Stimulated activated CD4-positive, alpha-beta T cell treated with anti-CD3 and anti-CD28 coated beads, Interleukin-1b, Interleukin-23, amount 100 ng/mL, for 1 hour (primary cell): ENCODE measurements at places on chromosomes 6 and 20.

DNA sequence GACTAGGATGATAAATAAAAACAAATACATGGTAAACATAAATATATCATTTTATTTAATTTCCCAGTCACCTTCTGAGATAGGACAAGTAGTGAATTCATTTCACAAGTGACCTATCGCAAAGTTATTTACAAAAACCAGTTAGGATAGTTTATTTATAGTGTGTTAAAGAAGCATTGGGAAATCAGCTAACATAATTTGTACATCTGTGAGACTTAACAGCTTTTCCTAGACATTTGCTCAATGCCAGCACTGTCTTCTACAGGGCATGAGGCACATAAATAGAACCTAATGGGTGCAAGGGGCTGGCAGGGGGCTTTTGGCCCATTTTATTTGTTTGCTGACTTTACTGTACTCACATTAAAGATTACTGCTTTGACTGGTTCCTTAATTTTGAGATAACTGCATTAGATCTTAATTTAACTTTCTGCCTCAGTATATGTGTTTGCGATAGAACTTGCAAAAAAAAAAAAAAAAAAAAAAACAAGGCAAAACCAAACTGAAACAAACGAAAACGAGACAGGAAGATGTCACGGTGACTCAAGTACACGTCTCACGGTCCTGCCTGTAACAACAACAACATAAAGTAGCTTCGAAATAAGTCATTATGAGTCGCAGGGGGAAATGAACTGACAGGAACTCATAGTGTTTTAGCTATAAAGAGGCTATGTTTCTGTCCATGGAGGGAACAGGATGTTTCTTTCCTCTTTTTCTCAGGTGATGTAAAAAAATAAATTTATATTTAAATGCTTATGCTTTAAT is 133.7 kb upstream of the GMDS start:
- DNase-seq = no peak

DNA sequence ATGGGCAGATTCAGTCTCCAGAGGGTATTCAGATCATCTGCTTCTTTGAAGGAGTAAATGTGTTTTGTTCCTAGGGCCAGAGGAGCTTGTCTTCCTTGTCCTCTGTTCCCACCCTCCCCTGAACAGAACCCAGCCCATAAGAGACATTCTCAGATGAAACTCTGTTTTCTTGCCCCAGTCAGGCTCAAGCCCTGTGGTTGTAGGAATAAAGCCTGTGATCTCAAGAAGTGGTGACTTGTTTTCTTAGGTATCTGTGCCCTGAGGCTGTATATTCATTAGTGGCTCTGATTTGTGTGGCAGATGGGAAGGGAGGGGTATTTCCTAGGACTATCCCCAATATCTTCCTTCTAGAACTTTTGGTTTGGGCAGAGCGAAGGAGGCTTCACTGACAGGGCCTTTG is 27.9 kb downstream of the GSS start:
- DNase-seq = no peak

DNA sequence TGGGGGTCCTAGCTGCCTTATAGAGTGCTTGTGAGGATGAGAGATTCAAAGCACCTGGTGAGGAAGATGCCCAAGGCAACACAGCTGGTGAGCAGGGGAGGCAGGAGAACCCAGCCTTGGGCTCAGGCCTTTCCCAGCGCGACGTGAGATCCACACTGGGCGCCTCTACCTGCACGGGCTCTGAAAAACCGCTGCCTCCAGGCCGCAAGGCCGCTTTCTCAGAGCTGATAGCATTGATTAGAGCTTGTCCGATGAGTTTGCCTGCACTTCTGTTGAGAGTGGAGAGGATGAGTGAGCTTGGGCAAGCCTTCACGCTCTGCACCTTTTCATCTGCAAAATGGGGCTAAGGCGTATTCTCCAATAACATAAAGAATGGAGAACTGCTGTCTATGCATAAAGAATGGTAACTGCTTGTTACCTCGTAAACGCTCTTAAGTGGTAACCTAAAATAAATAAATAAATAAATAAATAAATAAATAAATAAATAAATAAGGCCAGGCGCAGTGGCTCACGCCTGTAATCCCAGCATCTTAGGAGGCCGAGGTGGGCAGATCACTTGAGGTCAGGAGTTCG is 916 bp downstream of the PABPC1L start:
- DNase-seq = no peak

GRCh38 chr6:33839399-33840047 is 35.7 kb upstream of the MLN start:
- DNase-seq = no peak

GRCh38 chr20:20808016-20808415 is 95.6 kb upstream of the RALGAPA2 start:
- DNase-seq = no peak

DNA sequence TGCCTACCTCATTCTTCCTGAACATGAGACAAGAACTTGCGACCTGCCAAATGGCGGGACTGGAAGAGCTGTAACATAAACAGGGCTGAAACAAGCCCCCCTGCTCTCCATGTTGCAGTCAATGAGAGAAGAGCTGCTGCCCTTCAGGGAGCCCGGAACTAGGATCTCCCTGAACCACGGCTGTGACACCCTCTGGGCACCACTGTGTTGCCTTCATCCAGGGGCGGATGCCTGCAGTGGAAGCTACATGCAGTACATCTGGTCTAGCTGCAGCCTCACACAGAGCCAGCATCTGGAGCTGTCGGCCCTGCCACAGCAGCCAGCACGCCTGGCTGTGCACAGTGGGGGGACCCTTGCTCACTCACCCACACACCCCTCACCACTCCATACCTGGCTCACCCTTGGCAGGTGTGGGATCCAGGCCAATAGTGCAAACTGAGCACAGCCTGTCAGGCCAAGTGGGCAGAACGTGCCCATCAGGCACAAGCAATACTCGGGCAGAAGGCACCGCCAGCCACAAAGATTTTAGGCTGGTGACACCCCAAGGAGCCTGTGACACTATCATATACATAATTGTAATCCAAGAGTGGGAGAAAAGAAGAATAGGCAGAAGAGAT is 451.3 kb downstream of the HTR1B start:
- no peak for DNase-seq

GRCh38 chr6:15550546-15551123 is 112.2 kb downstream of the DTNBP1 start:
- DNase-seq = no peak

GRCh38 chr20:46742669-46743045 is 33.2 kb downstream of the SLC2A10 start:
- DNase-seq = no peak

DNA sequence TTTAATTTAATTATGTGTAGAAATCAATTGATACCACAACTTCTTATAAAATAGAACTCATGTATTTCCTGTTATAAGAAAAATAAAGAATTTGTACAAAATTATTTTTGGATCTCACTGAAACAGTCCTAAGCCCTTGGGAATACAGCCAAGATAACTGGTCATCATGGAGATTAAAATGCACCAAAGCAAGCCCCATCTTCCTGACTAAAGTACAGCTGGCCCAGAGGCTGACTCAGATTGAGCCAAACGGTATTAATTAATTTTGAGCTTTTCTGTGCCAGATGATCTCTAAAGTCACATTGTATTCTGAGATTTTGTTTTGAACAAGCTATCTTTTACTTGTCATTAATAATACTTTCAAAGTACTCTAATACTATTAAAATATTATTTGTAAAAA is 978.5 kb downstream of the TBC1D32 start:
- no peak for DNase-seq

- no peak for DNase-seq
Measured at GRCh38 chr6:162385980-162386379, 341.6 kb downstream of the PRKN start.

GRCh38 chr6:118890997-118891790 is 2.8 kb upstream of the ASF1A start:
- no peak for DNase-seq

DNA sequence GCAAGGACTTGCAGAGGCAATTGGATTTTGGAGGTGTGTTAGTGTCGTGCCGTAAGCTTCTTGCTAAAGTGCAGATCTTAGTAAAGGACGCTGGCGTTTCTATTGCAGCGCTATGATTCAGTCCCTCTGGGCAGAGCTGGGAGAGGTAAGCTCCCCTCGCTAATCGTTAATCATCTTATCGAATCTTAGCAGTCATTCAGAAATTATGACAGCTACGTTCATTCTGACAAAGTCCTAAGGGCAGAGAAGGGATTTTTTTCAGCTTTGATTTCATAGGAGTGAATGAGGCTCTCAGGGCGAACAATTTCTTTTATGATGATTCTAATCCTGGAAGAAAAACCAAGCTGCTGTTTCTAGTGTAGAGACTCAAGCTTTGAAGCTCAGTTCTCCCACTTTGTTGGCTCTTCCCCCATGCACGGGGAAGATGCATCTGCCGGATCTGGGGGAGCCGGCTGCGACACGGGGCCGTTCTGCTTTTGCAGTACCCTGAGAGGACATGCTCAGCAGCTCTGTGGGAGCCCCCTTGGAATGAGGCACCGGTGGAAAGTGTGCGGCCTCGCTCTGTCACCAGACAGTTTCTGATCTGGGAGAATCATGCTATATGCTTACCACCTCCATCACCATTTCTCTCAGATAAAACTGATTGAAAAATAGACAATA is 79.1 kb upstream of the SLC22A23 start:
- no peak for DNase-seq

DNA sequence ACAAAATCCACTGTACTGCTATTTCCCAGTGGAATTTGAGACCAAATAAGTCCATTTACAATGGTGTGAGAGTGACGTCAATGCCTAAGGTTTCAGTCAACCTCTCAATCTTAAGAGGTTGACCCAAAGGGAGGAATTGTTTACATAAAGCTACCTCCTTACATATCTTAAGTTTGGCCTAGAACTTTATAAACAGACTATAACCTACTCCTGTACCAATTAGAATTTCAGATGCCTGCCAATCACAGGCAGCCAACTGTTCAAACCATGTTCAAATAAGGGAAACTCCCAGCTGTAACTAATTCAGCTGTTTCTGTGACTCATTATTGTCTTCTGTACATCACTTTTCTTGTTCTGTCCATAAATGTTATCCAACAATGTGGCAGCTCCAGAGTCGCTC is 14.5 kb downstream of the LGSN start:
- no peak for DNase-seq

- DNase-seq = no peak
Measured at GRCh38 chr6:54633601-54634000, 213.0 kb upstream of the FAM83B start.
